HFF-Myc (cell line): ENCODE measurements at places on chromosomes 1 and 21.

- DNase-seq = no peak
These were observed 109.9 kb downstream of the DISC1 start for GRCh38 chr1:231736464-231736863.

DNA sequence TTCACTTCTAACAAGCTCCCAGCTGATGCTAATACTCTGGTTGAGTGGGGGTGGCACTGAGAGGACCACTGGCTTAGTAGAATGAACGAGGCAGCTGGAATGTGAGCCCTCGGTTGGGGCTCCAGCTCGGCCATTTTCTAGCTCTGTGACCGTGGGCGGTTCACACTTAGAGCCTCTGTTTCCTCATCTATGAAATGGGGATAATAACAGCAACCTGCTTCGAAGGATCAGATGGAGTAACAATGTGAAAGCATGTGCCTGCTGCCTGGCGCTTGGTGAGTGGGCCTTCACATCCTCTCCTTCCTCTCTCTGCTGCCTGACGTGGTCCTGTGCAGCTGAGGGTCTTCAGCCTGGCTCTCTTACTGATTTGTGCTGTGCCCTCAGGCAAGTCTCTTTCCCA is 20.9 kb upstream of the TTC4 start:
- DNase-seq = no peak

GRCh38 chr1:202230939-202231645 is 37.5 kb downstream of the LGR6 start:
- DNase-seq = no peak

GRCh38 chr1:195768936-195769335 is 839.3 kb downstream of the KCNT2 start:
- no peak for DNase-seq

DNA sequence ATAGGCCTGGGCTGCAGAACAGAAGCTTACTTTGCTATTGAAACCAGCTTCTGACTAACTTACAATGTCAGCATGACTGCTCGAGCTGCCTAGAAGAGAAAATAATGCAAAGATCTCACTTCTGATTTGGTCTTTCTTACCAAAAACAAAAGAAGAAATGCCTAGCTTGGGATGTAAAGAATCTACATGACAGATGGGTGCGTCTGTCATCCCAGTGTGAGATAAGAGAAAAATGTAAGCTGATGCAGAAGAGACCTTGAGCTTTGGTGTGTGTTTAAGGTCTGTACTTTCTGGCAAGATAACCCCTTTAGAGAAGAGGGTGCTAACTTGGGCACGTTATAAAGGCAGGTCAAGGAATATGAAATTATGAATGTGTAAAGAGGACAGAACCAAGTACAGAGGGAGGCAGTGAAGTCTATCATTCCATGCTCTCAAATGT is 3.6 kb downstream of the FAM20B start:
- DNase-seq = no peak
